ENCODE measurements at places on chromosomes 16 and 17.
A peak's percentile ranks its signal among the peaks of the same experiment; 100 is the strongest.

GRCh38 chr16:70253291-70254106, 1.8 kb upstream of the EXOSC6 start:
- DNase-seq: peak; percentile 51

DNA sequence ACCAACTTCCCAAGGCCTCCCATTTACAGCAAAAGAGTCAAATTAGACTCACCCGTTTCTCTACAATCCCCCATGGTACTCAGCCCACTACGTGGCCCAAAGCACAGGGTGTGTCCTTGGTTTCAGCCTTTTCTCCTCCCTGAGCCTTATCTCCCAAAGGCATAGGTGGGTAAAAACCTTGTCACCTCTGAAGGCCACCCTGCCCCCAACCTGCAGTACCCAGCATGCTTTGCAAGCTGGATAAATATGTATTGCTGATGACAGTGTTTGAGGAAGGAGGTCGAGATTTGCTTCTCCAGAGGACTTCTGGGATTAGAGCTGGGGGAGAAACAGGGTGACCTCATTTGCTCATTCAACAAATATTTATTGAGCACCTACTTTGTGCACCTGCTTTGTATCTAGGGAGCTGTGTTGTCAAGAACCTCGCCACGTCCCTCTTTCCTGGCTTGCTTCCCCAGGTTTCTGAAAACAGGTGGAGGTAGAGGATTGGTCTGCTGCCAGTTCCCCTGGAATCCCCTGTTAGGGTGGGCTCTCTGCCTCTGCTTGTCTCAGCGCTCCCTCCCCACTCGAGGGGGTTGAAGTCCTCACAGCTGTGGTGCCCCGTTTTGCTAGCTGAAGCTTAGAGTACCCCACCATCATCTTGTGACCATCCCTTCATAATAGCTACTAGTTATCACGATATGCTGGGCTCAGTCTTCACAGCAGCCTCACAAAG, 3.0 kb downstream of the LASP1 start:
- DNase-seq: peak; percentile 86

DNA sequence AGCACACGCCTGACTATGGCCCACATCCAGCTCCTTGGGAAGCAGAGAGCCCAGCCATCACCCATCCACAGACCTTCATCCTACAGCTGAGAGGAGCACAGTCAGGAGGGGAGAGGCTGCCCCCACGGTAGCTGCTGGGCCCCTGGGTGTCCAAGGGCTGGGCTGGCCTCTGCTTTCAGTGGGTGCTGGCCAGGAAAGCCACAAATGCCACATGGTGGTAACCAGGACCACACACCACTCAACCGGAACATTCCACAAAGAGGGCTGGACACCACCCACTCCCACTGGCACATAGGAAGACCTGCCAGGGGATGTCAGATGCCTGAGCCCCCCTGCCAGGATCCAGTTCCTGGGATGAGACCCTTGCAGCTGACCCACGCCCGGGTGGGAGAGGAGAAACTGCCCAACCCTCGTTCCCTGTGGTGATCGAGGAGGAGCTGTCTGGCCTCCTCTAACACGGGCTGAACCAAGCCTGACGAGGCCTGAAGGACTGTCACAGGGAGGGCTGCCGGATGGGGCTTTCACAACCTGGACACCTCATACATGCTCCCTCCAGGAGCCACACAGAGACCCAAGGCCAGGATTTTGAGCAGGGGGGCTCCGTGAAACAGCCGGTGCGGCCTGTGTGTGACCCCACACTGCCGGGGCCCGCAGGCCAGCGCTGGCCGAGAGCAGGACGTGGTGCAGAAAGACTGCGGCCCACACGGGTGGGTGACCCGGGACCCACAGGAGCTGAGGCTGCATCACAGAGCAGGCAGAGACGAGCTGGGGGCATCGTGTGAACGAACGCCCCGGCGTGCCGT, 30.7 kb downstream of the PIEZO1 start:
- DNase-seq: no peak

GRCh38 chr17:80265205-80266068, 4.8 kb downstream of the RNF213 start:
- no peak for DNase-seq

DNA sequence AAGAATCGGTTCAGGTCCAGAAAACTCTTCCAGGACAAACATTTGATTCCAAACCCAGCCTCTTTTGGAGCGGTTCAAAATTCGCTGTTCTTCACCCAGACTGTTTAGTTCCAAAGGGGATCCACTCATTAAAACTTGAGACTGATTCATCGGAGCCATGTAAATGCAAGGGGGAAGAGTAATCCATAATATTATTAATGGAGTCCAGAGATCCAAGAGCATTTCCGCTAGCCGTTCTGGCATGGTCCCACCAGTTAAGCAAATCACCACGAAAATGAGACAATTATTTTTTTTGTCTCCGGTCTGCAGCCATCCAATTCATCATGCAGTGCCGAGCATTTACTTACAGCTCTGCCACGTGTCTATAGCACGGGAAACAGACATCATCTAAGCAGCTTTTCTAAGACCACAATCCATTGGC, 15.1 kb downstream of the CDH8 start:
- DNase-seq: no peak

GRCh38 chr16:58170223-58170622, 27.7 kb downstream of the CSNK2A2 start:
- no peak for DNase-seq

DNA sequence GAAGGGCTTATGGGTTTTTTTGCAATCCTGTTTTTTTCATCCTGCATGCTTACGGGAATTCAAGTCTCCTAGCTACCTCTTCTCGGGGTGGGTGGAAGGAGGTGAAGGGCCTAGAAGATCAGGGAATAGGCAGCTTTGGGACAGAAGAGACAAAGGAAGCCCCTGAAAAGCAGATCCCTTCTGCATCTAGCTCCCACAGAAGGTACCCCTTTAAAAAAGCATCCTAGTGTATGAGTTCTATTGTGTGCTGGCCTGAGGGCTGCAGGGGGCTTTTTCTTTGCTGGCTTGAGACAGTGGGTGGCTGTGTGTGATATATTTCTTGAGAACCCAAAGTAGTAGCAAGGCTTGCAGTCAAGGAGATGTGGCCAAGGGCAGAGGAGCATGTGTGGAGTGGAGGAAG, 330.5 kb downstream of the MAF start:
- DNase-seq: no peak

DNA sequence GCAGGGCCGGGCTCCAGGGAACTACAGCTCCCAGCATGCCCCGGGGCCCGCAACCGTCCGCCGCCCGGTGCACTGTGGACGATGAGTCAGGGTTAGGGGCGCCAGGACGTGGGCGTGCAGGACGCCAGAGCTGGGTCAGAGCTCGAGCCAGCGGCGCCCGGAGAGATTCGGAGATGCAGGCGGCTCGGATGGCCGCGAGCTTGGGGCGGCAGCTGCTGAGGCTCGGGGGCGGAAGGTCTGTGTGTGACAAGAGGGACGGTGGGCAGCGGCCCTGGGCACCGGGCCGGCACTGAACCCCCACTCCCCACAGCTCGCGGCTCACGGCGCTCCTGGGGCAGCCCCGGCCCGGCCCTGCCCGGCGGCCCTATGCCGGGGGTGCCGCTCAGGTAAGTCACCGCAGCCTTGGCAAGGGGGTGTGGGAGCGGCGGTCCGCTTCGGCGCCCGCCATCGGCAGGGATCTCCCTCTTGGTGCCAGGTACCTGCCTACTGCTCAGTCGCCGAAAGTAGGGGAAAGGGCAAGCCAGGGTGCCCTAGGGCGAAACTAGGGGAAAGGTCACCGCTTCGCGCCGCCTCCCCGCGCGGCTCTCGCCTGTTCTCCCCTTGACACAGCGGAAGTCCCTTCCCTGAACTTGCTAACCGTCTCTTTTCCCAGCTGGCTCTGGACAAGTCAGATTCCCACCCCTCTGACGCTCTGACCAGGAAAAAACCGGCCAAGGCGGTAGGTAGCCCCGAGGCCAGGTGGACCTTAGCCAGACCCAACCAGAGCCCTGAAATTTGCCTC, at the start of the genes ACADVL and DLG4:
TSS of gene ACADVL (plus strand) at position 127 of the 781 bp plus-strand sequence. CDS start at position 174, 47 bp downstream.
TSS of gene DLG4 (minus strand) at position 25 of the 781 bp plus-strand sequence.
- peak; percentile 93 for DNase-seq

DNA sequence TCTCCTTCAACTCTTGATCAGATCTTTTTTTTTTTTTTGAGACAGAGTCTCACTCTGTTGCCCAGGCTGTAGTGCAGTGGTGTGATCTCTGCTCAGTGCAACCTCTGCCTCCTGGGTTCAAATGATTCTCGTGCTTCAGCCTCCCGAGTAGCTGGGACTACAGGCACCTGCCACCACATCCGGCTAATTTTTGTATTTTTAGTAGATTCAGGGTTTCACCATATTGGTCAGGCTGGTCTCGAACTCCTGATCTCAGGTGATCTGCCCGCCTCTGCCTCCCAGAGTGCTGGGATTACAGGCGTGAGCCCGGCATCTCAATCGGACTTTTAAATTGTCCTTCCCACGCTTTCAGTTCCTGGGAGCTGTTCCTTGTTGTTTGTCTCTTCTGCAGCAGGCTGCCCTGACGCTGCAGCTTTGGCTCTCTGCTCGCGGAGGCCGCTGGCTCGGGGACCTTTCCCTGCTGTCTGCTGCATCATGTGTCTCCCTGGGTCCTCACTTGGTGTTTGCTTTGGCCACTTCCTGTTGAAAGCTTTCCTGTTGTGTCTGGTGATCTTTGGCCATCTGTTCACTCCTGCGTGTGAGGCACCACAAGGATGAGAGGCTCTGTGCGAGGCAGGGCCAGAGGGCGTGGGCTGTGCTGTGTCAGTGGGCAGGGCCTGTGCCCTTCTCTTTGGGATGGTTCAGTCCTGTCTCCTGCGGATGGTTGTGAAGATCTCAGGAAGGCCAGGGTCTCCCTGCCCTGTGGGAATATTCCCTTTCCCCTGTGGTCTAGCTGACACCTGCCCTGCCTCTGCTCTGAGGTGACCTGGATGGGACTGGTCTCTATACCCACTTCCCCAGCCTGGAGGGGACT, 18.4 kb upstream of the CAPN15 start:
- peak; percentile 51 for DNase-seq

DNA sequence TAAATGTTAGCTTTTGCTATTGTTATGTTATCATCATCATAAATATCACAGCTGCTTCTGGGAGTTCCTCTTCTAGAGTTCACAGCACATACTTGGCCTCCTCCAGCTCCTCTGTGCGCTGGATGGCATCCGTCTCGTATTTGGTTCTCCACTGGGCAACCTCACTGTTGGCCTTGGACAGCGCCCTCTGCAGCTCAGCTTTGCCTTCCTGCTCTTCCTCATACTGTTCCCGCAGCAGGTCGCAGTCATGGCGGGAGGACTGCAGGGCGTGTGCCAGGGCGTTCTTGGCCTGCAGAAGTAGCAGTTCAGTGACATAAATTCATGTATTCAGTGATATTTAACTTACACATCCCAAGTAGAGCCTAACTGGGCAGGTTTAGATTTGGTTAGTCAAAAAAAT, 23.4 kb downstream of the MYH8 start:
- DNase-seq: no peak
